ENCODE measurements at places on chromosomes 5 and 9. TPM values are rescaled to one million over a fixed set of nuclear protein-coding genes. Genes with fewer than 3 reads are reported as not detected.

Gene ENG
- total RNA-seq, result 3.2 TPM

Gene ZFP2
- 0.52 TPM for total RNA-seq

Gene TXNDC8
- total RNA-seq, result not detected

DNA sequence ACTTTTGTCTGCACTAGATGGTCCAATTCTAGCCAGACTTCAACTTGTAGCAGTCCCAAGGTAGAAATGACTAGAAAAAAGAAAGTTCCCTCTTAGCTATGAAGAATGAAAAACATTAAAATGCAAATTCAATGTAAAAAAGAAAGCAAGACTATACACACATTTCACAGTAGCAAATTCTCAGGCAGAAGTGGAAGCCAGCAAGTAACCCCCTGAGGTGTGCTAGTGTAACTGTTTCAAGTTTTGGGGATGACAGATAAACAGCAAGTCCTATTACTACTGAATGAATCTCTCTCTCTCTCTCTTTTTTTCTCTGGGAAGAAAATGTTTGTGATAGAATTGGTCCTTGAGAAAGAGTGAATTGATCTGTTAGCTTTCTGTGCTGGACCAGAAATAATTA lies 185.6 kb downstream of the EFNA5 start:
- DNase-seq, result no peak

- DNase-seq, result no peak
Observed at GRCh38 chr5:96087939-96088338, 126.3 kb upstream of the ELL2 start.

DNA sequence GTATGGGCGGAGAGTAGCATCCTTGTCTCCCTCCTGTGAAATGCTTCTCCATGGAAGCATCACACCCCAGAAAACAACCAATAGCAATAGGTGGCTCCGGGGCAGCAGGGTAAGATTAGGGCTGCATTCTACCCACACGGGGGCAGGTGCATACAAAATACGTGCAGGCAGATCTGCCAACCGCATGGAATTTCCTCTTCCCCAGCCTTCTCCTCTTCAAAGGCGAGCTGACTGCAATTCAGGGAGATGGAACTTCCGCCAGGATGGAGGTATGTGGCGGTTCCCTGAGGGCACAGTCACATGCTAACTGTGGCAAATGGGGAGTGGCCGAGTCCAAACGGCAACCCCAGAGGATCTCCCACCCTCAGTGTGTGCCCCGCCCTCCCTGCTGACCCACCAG lies 81.5 kb downstream of the LMNB1 start:
- no peak for DNase-seq

DNA sequence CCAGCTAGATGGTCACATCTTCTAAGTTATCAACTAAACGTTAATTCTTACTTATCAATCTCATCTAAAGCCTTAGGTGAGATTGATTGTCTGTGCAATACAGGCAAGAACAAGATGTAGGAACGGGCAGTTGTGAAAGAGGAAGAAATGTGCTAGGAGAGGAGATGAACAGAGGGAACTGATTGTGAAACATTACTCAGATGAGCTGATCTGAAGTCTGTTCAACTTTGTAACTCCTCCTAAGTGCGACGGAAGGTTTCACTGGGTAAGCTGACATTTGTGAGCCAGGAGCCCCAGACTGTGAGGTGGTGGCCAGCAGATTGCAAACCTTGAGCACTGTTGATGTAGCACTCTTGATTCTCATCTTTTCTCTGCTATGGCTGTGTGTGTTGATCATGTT lies 204.1 kb downstream of the CD180 start:
- no peak for DNase-seq

DNA sequence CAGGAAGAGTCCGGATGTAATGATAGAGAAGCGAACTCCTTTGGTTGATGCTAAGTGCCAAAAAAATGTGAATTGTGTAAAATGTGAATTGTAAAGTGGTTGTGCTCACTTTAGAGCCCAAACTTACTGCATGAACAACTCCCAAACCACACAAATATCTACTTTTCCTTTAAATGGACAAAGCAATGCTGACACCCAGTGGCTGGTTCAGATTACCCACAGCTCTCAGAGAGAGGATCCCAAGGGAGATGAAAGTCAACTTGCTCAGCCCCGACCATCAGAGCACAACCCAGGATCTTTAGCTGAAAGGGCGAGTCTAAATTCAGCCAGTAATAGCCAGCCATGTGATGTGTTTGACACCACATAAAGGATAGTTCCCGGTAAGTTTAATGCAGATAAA lies 133.7 kb downstream of the NMUR2 start:
- no peak for DNase-seq

- no peak for DNase-seq
Observed at GRCh38 chr9:28317745-28318144, 744.5 kb upstream of the C9orf72 start.

DNA sequence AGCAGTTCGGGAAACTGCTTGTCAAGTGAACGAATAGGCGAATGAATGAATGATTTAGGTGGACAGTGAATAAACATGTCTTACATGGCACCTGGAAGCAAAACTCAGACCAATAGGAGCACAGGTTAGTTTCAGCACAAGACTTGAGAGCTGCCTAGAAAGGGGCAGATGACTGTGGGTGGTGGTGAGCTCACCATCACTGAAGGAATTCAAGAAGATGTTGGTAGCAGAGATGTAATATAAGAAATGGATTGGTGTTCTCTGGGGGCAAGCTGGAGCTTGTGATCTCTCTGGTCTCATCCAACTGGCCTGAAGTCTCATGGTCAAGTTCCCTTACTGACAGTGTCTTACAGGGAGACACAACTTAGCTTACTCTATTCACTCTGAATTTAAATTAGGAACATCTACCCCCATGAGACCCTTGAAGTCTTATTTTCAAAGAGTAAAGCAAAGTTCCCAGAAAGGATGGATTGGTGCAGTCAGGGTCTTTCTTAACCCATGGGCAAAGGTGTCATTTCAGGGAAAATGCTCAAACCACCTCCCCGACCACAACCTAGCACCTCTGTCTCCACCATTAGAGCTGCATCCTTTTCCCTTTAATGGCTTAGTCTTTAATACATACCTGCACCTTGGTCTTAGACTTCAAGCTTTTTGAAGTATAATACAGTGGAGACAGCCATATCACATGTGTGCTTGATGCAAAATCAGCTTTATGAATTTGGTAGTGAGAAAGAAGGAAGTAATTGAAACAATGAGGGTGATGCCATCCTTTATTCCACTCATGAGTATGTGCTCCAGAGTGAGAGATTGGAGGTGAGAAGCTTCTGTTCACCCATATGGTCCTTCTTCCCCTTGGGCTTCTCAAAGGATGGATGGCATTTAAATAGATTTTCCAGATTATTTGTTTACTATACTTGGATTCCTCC lies 5.1 kb downstream of the LCP2 start:
- DNase-seq, result no peak

- no peak for DNase-seq
Observed at GRCh38 chr5:168670881-168671575, 91.9 kb upstream of the PANK3 start.

- no peak for DNase-seq
Observed at GRCh38 chr5:65880496-65881072, 45.8 kb upstream of the ERBIN start.

DNA sequence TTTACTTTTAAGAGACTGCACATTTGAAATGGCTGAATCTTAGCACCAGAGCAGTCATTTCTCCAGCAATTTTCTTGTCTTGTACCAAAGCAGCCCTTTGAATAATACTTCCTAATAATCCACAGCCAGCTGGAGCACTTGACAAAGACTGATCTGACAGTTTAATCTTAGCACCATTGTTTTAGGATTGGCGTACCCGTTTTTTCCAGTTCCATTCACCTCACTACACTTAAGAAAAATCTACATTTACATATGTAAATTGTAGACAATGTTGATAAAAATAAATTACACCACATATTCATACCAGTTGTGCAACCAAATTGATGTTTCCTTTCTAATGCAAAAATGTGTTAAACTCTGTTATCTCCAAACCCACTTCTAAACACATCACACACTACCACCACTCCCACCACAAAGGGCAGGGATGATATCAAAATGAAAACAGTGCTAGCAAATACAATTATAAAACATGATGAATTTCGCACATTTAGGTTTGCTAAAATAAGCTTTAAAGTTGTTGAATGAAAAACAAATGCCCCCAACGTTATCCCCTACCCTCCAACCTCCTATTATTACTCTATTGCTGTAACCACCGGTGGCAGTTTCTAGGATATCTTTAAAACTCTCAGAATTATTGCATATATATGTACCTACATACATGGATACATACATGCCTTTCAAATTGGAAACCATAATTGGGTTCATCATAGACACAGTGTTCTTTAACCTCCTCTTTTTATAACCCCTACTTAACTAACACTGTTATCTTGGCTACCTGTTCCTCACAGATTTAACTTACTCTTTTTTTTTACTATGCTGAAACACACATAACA lies 21.5 kb downstream of the SERINC5 start:
- DNase-seq, result no peak

Measured in T-helper 17 cell (primary cell).